AG04450 (cell line): ENCODE measurements at places on chromosomes 7 and 10.

GRCh38 chr10:77925795-77926565, 575 bp downstream of the DLG5 start:
- no peak for DNase-seq

DNA sequence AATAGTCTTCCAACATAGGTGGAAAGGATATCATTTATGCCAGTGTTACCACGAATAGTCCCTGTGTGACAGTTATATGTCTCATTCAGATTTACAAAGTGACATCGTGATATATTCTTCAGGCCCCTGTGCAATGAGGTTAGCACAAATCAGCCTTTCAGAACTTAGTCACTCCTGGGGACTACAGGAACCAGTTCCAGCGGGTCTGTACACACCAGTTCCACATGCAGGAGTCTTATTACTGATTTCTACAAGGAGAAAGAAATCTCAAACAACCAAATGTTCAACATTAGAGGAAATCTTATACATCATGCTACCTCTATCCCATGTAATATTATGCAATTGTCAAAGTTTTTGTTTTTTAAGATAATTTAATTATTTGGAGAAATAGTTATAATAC, 4.4 kb upstream of the WDR91 start:
- DNase-seq, result no peak

GRCh38 chr7:99041526-99041925, 102.4 kb downstream of the SMURF1 start:
- no peak for DNase-seq

- no peak for DNase-seq
Observed at GRCh38 chr7:573933-574381, 54.3 kb upstream of the PDGFA start.

- no peak for DNase-seq
Observed at GRCh38 chr7:76357475-76358010, 1.2 kb downstream of the YWHAG start.

DNA sequence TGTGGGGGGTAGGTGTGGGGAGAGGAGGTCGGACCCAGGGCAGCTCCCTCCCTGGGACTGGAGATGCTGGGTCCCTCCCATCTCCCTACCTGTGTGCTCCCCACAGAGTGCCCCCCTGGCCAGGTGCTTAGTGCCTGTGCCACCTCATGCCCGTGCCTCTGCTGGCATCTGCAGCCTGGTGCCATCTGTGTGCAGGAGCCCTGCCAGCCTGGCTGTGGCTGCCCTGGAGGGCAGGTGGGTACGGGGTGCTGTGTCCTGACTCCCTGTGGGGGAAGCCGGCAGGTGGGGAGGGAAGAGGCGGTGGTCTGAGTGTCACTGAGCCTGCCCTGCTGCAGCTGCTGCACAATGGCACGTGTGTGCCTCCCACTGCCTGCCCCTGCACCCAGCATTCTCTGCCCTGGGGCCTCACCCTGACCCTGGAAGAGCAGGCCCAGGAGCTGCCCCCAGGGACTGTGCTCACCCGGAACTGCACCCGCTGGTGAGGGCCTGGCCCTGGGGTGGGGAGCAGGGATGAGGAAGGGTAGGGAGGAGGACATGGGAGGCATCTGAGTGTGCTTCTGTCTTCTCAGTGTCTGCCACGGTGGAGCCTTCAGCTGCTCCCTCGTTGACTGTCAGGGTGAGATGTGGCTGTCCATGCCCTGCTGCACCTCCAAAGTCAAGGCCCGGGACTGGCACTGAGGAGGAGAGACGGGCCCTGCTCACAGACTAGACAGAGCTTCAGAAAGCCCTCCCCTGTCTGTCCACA, 11.7 kb upstream of the ZNF862 start:
- DNase-seq, result no peak

GRCh38 chr10:124255556-124255955, 162.2 kb upstream of the CHST15 start:
- DNase-seq, result no peak

GRCh38 chr7:99106821-99107241, 37.1 kb downstream of the SMURF1 start:
- DNase-seq, result no peak
